Chondrocyte (in vitro differentiated cells): ENCODE measurements at places on chromosomes 4 and X. TPM values are rescaled to one million over a fixed set of nuclear protein-coding genes. Genes with fewer than 3 reads are reported as not detected.

DNA sequence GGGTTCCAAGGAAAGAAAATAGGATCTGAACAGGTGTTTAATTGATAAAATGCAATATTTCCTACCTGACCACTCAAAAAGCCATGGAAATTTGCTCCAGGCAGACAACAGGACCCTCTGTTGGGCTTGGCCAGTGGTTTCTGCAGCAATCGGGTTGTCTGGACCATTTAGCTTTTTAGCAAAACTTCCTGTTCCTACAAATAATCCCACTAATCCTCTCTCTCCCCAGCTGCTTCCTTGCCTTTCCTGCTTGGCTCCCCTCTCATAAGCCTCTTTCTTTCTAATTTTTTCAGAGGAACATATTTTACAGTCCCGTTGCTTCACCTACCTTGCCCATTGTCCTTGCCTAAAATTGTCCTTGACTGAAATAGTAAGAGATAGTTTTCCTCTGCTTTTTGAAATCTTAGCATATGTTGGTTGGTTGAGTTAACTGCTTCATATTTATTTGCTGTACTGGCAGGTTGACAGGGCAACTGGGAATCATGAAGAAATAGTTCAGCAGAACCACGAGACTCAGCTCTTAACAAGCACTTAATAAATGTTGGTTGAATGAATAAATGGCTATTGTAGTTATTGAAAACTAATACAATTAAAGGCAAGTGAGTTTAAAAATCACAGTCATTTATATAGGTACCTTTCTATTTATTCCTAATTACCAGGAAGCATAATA is 259.8 kb downstream of the KCNIP4 start:
- H3K27me3 ChIP-seq, result no peaks in the 10 kb centered on the region
- no peaks in the 10 kb centered on the region for H3K4me1 ChIP-seq
- H3K27ac ChIP-seq, result no peak overlapping the region
- H3K4me3 ChIP-seq, result no peak overlapping the region
- no peaks in the 10 kb centered on the region for H3K36me3 ChIP-seq

- no peak for DNase-seq
- H3K36me3 ChIP-seq, result no peaks in the 10 kb centered on the region
- H3K4me3 ChIP-seq, result no peak overlapping the region
- H3K4me1 ChIP-seq, result no peaks in the 10 kb centered on the region
- no peak overlapping the region for H3K27ac ChIP-seq
Observed at GRCh38 chr4:88831031-88831430, 133.4 kb upstream of the NAP1L5 start.

DNA sequence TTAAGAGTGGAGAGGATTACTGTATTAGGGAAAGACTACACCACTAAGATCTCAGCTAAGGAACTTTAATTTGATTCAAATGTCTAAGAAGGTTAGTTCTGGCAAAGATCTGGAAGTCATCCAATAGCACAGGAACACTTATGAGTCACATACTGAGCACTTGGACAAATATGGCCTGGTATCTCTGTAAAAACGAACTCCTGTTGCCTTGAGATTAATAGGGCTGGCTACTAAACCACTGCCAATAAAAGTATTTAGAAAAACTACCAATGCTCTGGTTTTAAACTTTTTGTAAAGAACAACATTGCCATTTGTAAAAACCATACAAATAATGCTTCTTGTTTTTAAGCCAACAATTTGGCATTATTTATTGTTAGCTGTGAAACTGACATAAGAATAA is 70.5 kb downstream of the SEC24D start:
- no peaks in the 10 kb centered on the region for H3K27me3 ChIP-seq
- H3K4me3 ChIP-seq, result no peak overlapping the region
- H3K27ac ChIP-seq, result peak overlapping the region; percentile 75
- peaks cover 81% of the 10 kb centered on the region for H3K4me1 ChIP-seq
- peaks cover 35% of the 10 kb centered on the region for H3K36me3 ChIP-seq
- no peak for DNase-seq

The ARX gene
- not detected in 3 replicates for total RNA-seq

The DCTD gene
- total RNA-seq, result 127 to 131 TPM (median 130 TPM) in 3 replicates

- no peaks in the 10 kb centered on the region for H3K36me3 ChIP-seq
- H3K27ac ChIP-seq, result no peak overlapping the region
- no peak for DNase-seq
- H3K27me3 ChIP-seq, result peaks cover 40% of the 10 kb centered on the region
- peaks cover 6% of the 10 kb centered on the region for H3K4me1 ChIP-seq
Observed at GRCh38 chr4:180052629-180053028, 2190.6 kb upstream of the TENM3 start.

The ASB11 gene
- total RNA-seq, result not detected in 3 replicates

The CCDC160 gene
- 0.70 to 1.6 TPM (median 0.87 TPM) in 3 replicates for total RNA-seq

DNA sequence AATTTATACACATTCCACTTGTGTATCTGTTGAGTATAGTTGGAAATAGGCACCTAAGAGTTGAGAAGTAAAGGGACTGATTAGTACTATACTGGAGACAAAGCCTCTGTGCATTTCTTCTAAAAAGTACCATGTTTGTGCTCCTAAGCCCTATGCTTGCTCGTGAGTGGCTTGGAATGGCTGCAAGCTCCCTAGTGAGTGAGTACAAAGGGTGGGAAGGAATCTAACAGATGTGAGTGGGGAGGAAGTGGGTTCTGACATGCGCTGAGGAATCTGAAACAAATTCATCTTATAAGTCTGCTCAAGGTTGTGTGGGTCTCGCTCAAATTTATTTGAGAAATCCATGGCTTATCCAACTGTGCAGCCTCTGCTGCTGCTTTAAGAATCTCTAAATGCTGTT is 13.3 kb downstream of the SPCS3 start:
- peaks cover 10% of the 10 kb centered on the region for H3K36me3 ChIP-seq
- H3K27me3 ChIP-seq, result no peaks in the 10 kb centered on the region
- DNase-seq, result no peak

GRCh38 chr4:186192066-186192612 is 772 bp downstream of the CYP4V2 start:
- H3K27ac ChIP-seq, result peak overlapping the region; percentile 89
- no peak for DNase-seq
- H3K27me3 ChIP-seq, result no peaks in the 10 kb centered on the region
- H3K36me3 ChIP-seq, result peaks cover 4% of the 10 kb centered on the region
- peak overlapping the region; percentile 86 for H3K4me3 ChIP-seq
- H3K4me1 ChIP-seq, result peaks cover 19% of the 10 kb centered on the region

DNA sequence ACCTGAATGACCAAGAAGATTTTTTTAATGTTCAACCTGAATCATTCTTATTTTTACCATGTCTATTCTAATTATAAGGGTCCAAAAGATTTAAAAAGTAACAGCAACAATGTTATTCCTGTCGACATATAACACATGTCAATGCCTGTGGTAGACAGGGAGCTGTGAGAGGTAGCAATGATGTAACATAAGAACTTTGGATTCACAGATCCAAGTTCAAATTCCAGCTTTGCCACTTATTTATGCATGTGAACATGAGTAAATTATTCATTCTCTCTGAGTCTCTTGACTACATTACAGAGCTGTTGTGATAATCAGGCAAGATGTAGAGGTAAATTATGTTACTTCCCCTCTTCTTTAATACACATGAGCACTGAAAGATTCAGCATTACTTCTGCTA is 54.5 kb downstream of the KLHL8 start:
- H3K4me1 ChIP-seq, result no peaks in the 10 kb centered on the region
- H3K4me3 ChIP-seq, result no peak overlapping the region
- H3K36me3 ChIP-seq, result peaks cover 7% of the 10 kb centered on the region
- no peak for DNase-seq
- H3K27me3 ChIP-seq, result no peaks in the 10 kb centered on the region

DNA sequence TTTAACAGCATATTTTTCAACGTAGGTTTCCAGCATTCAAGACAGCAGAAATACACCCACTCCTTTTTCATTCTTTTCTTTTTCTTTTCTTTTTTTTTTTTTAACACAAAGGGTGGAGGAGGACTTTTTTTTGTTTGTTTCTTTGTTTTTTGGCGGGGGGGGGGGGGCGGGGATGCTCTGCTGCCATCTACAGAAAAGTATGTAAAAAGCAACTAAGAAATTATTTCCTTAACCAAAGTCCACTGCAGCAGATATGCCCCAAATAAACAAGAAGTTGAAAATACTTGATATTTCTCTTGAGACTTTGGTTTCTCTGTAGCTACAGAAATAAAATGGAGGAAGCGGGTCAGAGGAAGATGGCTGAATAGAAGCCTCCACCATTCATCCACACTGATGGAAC is 63.2 kb upstream of the PBDC1 start:
- H3K27me3 ChIP-seq, result no peaks in the 10 kb centered on the region
- no peak overlapping the region for H3K4me3 ChIP-seq
- no peak for DNase-seq
- H3K27ac ChIP-seq, result no peak overlapping the region
- no peaks in the 10 kb centered on the region for H3K36me3 ChIP-seq
- no peaks in the 10 kb centered on the region for H3K4me1 ChIP-seq

DNA sequence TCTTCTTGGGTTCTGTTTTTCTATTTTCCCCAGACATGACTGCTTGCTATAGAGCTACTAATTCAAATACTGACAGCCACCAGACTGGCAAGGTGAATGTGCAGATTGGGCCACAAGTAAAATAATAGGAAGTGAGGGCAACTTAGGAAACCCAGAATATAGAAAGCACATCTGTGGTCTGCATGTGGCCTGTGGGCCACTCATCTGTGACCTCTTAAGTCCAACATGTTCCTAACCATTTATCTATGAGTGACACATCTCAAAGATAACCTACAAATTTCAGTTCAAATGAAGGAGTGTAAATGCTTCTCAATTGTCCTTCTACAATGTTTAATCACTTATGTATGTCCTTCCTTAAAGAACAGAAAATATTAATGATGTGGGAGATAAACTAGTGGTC is 128.9 kb downstream of the REELD1 start:
- peaks cover 9% of the 10 kb centered on the region for H3K4me1 ChIP-seq
- DNase-seq, result no peak
- H3K36me3 ChIP-seq, result no peaks in the 10 kb centered on the region
- H3K27me3 ChIP-seq, result no peaks in the 10 kb centered on the region
- H3K4me3 ChIP-seq, result no peak overlapping the region

The UBE2K gene
- 73.7 to 87.5 TPM (median 84.4 TPM) in 3 replicates for total RNA-seq

The PNCK gene
- total RNA-seq, result 3.2 to 3.8 TPM (median 3.5 TPM) in 3 replicates

DNA sequence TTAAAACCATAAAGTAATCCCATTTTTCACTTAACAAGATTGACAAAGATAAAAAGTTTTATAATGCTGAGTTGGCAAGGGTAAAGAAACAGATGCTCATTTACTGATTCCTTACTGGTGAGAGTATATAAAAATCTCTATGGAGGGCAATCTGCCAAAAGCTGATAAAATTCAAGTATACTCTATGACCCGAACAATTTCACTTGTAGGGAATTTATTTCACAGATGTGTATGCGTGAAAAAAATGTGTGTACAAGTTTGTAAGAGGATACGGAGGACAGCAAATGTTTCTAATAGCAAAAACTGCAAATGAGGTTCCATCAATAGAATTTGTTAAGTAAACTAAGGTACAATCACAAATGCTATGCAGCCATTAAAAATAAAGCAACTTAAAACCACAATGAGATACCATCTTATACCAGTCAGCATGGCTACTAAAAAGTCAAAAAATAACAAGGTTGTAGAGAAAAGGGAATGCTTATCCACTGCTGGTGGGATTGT is 23.4 kb downstream of the DHX15 start:
- H3K27ac ChIP-seq, result no peak overlapping the region
- peaks cover 72% of the 10 kb centered on the region for H3K4me1 ChIP-seq
- DNase-seq, result no peak
- no peak overlapping the region for H3K4me3 ChIP-seq
- H3K36me3 ChIP-seq, result peaks cover 7% of the 10 kb centered on the region

- no peaks in the 10 kb centered on the region for H3K27me3 ChIP-seq
- no peak for DNase-seq
- no peak overlapping the region for H3K4me3 ChIP-seq
- H3K27ac ChIP-seq, result no peak overlapping the region
- H3K36me3 ChIP-seq, result peaks cover 2% of the 10 kb centered on the region
- H3K4me1 ChIP-seq, result peaks cover 45% of the 10 kb centered on the region
Observed at GRCh38 chrX:22397566-22397965, 124.9 kb downstream of the CBLL2 start.
